ENCODE measurements at places on chromosomes 6 and 20.

DNA sequence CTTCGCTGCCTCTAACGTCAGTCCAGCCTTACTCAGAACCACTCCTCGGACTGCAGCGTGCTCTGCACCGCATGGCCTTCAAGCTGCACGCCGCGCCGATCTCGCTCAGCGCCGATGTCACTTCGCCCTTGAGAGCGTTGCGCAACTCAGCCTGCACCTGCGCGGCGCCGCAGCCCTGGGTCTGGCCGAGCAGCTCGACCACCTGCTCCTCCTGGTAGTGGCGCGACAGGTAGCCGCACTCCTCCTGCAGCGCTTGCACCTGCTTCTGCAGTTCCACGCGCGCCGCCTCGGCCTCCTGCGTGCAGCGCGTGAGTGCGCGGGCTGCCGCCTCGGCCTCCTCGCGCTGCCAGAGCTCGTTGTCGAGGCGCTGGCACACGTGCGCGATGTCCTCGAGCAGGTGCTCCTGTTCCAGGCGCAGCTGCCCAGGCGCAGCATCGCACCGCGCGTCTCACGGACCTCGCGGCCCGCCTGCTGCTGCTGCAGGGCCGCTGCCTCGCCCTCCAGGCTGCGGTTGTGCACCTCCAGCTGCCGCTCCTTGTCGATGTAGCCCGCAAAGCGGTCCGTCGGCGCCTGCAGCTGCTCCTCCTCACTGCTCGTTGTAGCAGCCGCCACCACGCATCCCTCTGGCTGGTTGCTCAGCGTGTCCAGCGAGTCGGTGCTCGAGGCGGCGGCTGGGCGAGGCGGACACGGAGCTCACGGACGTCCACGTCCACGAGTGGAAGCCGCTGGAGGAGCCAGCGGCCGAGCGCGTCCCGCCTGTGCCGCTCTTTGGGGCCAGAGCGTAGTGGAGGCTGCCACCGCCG is 380.6 kb upstream of the CHD6 start:
- DNase-seq = no peak

GRCh38 chr20:34062570-34063482 is 49.2 kb downstream of the EIF2S2 start:
- DNase-seq = no peak

- no peak for DNase-seq
Measured at GRCh38 chr6:9875605-9876353, 539.1 kb downstream of the TFAP2A start.

- DNase-seq = peak; percentile 39
Measured at GRCh38 chr20:4896971-4897497, 104.3 kb downstream of the SLC23A2 start.

GRCh38 chr6:126170978-126171382 is 168.9 kb upstream of the CENPW start:
- DNase-seq = no peak

GRCh38 chr20:35876033-35876320 is 78.3 kb downstream of the SCAND1 start:
- no peak for DNase-seq

DNA sequence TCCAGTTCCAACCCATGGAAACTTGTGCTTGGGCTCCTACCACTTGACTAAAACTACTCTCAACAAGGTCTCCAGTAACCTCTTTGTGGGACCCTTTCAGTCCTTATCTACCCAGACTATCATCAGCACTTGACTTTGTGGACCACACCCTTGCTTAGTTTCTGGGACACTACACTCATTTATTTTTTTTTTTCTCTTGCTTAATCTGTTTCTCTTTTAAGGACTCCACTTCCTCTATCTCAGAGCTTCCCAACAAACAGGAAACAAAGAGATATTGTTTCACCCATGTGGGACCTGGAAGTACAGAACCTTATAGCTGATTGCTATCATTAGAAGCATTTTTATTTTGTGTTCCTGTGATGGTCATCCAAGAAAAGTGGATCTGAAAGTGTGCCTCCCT is 28.8 kb upstream of the ME1 start:
- no peak for DNase-seq

DNA sequence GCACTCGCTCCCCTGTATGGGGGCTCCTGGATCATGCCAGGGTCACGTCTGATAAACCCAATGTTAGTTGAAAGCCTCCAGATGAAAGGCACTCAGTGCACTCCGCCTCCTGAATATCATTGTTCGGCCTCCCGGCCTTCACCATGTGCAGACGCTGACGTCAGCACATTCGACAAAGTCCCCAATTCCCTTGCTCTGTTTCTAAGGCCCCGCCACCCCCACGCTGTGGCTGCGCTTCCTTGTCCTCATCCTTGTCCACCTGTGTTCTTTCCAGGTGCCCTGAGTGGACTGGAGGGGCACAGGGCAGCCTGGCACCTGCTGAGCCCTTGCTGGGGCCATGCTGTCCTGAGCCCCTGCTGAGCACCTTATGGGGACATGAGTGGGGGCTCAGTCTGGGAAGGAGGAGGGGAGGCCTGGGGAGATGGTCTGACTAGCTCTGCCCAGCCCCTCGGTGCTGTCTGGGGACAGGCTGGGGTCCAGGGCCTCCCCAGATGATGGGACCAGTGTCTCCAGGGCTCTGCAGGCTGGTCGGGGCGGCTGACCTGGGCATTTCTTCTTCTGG is 9.8 kb upstream of the BHLHE23 start:
- no peak for DNase-seq

- DNase-seq = no peak
Measured at GRCh38 chr6:155248008-155249001, 15.5 kb upstream of the CLDN20 start.

- no peak for DNase-seq
Measured at GRCh38 chr6:109194880-109195279, 99.6 kb downstream of the CEP57L1 start.

DNA sequence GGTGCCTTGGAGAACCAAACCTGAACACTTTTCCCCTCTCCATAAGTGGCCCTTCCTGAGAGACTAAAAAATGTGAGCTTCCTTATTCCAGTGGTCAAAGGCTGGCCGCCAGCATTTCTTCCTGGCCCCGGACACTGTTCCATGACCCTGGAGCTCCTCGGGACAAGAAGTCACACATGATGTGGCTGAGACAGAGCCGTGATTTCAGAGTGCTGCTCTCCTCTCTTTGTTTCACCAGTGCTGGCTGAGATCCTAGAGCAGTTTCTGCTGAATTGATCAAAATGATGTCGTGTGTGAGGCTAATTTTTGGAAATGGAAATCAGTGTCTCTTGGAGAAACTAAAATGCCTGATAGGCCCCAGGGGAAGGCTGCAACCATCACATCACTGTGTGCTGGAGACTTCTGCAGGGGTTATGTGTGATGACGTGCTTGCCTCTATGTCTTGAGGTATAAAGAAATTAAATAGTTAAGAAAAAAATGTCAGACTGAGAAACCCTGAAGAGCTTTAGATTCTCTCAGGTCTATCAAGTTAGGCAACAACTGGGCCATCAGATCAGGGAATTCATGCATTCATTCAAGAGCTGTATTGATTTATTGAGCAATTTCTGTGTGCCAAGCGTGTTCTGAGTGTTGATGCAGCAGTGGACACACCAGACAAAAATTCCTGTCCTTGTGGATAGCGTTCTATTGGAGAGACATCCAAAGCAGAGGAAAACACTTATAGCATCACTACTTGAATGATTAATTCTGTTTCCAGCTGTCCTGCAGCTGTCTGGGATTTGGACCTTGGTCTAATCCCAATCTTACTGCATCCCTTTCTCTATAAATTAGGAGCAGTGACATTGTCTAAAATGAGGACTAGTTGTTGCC is 72.7 kb upstream of the CCN6 start:
- no peak for DNase-seq

GRCh38 chr20:45890077-45890984 is 677 bp downstream of the NEURL2 start:
- peak; percentile 50 for DNase-seq

GRCh38 chr6:118892355-118892991 is 1.5 kb upstream of the ASF1A start:
- DNase-seq = no peak

DNA sequence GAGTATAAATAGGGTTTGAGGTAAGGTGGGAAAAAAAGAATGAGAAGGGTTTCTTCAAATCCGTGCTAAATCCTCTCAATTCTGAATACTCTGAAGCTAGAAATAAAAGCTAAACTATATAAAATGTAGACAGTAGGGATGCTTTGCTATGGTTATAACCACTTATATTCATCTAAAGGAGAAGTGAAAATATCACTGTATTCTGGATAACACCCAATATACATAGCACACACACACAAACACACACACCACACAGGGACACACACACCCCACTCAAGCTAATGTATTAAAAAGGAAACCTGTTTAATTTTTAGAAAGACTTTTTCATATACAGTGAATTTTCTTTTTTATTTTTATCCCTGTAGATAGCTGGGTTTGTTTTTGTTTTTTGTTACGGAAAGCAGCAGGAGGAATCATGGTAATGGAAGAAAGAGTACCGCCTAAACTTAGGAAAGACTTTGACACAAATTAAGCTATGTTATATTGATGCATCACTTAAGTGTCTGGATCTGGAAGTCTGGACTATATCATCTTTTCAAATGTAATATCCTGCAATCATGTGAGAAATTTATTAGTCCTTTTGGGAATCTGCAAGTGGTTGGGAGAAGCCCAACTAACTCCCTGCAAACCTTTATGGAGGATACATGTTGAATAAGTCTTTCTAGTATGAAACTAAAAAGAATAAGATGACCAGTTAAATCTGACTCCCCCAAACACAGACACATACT is 68.4 kb upstream of the FABP7 start:
- no peak for DNase-seq

- no peak for DNase-seq
Measured at GRCh38 chr20:53994088-53994487, 76.3 kb downstream of the BCAS1 start.

- DNase-seq = peak; percentile 45
Measured at GRCh38 chr6:99822741-99823512, 171.1 kb downstream of the MCHR2 start.
